ENCODE measurements at places on chromosomes 2 and 18. TPM values are rescaled to one million over a fixed set of nuclear protein-coding genes. Genes with fewer than 3 reads are reported as not detected.

- H3K4me3 ChIP-seq, result no peak overlapping the region
- H3K27me3 ChIP-seq, result no peaks in the 10 kb centered on the region
- H3K4me1 ChIP-seq, result peaks cover 42% of the 10 kb centered on the region
- H3K36me3 ChIP-seq, result peaks cover 15% of the 10 kb centered on the region
- no peak for DNase-seq
- H3K27ac ChIP-seq, result no peak overlapping the region
Measured at GRCh38 chr2:127520424-127520823, 5.9 kb downstream of the IWS1 start.

DNA sequence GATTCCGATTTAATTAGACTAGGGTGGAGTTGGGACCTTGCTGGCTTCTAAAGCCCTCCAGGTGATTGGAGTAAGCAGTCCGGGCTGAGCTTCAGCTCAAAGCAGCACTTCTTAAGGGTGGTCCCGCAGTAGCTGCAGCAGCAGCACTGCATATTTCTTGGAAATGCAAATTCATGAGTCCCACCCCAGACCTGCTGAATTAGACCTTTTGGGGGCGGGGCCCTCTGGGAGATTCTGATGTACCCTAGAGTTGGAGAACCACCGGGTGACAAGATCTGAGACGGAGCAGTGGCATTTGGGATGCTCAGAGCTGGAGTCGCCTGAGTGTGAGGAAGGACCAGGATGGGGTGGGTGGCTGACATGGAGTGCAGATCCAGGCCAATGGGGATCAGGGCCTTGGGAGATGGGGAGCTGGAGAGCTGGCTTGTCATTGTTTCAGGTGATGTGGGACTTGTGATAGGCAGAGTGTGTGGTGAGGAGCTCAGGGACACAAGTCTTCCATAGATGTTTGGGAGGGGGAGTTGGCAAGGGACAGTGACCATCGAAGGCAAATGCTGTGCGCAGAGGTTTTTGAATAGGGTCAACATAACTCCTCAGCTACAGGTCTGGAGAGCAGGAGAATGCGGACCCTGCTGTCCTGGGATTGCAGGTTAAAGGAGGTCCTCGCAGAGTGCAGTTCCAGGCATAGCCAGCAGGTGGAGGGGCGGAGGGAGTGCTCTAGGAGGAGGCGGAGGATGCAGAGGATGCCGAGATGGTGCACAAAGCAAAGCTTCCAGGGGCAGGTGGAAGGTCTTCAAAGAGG, 130.9 kb upstream of the RAB12 start:
- H3K4me1 ChIP-seq, result no peaks in the 10 kb centered on the region
- no peaks in the 10 kb centered on the region for H3K27me3 ChIP-seq
- H3K36me3 ChIP-seq, result no peaks in the 10 kb centered on the region
- H3K27ac ChIP-seq, result no peak overlapping the region
- DNase-seq, result peak; percentile 88
- H3K4me3 ChIP-seq, result no peak overlapping the region

GRCh38 chr2:58851598-58851997, 610.5 kb upstream of the FANCL start:
- H3K4me1 ChIP-seq, result no peaks in the 10 kb centered on the region
- DNase-seq, result no peak
- no peaks in the 10 kb centered on the region for H3K27me3 ChIP-seq
- no peaks in the 10 kb centered on the region for H3K36me3 ChIP-seq

GRCh38 chr18:33923980-33924379, 300.7 kb downstream of the NOL4 start:
- H3K27me3 ChIP-seq, result no peaks in the 10 kb centered on the region
- H3K36me3 ChIP-seq, result no peaks in the 10 kb centered on the region
- no peak for DNase-seq
- no peak overlapping the region for H3K27ac ChIP-seq

DNA sequence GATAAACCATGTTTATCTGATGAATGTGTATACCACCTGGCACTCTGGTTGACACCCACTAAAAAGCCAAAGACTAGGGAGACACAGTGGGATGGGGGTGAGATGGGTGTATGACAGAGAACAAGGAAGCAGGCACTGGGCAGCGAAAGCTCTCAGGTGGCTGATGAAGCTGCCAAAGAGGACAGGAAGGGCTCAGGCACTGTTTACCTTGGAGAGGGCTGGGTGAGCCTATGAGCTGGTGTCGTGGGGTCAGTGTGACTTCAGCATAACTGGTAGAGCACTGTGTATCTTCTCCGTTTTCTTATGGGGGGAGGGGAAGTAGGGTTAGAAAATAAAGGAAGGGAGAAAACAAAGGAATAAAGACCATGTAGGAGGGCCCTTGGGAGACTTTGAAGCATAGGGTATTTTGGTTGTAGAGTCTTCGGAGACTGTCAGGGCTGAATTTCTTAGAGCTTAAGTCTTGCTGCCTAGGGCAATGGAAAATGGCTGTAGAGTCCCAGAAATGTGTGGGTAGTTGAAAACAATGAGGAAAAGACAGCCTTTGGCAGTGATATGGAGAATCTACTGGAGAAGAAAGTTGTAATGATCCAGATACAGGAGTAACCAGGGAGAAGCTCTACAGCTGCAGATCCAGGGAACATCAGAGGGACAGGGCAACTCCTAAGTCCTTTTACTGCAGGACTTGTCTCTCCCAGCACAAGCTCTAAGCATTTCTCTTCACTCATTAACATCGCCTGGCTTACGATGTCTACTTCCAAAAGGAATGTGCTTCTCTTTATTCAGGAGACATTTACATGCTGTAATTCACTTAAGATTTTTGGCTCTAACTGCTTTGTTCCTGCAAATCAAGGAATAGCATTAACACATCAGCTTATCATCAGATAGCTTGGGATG, 120.0 kb downstream of the AQP4 start:
- DNase-seq, result no peak
- no peaks in the 10 kb centered on the region for H3K36me3 ChIP-seq

DNA sequence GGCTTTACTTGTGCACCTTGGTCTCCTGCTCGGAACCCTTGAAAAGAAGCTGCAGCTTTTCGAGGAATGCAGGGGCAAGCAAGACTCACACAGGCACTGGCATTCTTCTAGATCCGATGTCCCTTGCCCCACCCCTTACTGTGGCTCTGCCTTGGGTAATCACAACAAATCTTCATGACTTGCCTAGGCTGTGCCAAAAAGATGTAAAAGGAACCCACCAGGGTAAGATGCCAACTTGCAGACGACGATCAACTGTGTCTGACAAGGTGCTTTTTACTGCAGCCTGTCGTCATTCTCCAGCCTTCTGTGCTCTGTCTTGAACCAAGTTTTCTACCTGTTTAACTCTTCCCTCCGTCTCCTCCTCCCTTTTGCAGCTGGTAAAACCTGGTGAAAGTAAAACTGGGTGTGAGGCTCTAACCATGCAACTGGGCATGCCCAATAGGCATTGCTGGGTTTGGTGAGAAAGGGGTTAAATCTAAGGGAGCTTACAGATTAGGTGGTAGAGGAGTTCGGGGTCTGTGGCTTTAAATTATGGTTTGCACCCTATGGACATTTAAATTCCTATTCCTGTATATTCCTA, 909 bp upstream of the NRXN1 start:
- no peak overlapping the region for H3K4me3 ChIP-seq
- peaks cover 23% of the 10 kb centered on the region for H3K27me3 ChIP-seq

DNA sequence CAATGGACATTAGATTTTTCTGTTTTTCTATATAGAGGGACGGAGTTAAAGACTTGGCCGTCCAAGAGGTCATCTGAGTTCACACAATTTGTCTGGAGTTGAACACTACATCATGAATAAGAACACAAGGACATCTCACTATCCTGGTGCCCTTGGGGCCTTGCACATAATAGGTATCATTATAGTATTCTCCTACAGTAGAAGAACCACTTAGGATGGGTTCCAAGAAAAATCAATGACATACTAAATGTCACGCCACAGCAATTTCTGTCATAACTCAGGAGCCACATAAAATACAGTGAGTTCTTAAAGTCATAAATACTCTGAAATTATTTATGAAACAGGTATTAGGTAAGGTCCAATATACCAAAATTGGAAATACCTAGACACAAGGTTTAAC, 154.4 kb downstream of the NCKAP5 start:
- DNase-seq, result no peak
- no peaks in the 10 kb centered on the region for H3K27me3 ChIP-seq
- H3K4me3 ChIP-seq, result no peak overlapping the region
- H3K36me3 ChIP-seq, result no peaks in the 10 kb centered on the region
- H3K27ac ChIP-seq, result no peak overlapping the region

DNA sequence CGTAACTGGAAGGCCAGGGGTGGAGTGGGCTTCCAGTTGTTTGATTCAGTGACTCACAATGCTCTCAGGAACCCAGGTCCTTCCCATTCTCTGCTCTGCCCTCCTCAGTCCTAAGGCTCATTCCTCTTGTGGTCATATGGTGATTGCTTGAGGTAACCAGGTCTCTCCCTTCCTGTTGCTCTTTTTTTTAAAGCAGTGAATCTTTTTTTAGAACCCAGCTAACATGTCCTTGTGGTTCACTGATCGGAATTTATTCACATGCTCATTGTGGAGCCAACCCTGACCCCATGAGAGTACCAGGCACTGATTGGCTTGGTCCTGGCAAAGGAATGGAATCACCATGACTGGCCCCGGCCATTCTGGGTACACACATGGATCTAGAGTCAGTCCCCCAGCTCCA, 7.4 kb downstream of the THNSL2 start:
- no peaks in the 10 kb centered on the region for H3K4me1 ChIP-seq
- no peak overlapping the region for H3K4me3 ChIP-seq
- H3K27me3 ChIP-seq, result no peaks in the 10 kb centered on the region
- no peak overlapping the region for H3K27ac ChIP-seq

GRCh38 chr2:118050974-118051373, 37.1 kb upstream of the CCDC93 start:
- H3K27me3 ChIP-seq, result peaks cover 21% of the 10 kb centered on the region
- H3K4me3 ChIP-seq, result no peak overlapping the region
- DNase-seq, result no peak

DNA sequence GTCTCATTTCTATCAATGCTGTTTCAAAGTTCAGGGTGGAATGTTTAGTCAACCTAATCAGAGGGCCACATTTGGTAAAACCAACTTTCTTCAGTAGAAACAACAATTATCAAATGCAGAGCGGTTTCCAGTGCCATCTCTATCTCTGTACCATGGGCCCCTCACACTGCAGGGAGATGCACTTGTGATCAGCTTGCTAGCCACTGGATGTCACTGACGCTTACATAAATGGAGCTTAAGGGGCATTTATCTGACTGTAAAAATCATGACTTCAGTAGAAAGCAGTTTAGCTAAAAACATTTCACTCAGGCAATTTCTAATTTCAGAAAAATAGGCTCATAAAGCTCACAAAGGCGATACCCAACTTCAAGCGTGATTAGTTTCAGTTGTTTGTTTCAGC, 678.0 kb downstream of the ZEB2 start:
- H3K4me3 ChIP-seq, result no peak overlapping the region
- H3K4me1 ChIP-seq, result no peaks in the 10 kb centered on the region
- no peak for DNase-seq
- no peak overlapping the region for H3K27ac ChIP-seq
- H3K36me3 ChIP-seq, result no peaks in the 10 kb centered on the region

DNA sequence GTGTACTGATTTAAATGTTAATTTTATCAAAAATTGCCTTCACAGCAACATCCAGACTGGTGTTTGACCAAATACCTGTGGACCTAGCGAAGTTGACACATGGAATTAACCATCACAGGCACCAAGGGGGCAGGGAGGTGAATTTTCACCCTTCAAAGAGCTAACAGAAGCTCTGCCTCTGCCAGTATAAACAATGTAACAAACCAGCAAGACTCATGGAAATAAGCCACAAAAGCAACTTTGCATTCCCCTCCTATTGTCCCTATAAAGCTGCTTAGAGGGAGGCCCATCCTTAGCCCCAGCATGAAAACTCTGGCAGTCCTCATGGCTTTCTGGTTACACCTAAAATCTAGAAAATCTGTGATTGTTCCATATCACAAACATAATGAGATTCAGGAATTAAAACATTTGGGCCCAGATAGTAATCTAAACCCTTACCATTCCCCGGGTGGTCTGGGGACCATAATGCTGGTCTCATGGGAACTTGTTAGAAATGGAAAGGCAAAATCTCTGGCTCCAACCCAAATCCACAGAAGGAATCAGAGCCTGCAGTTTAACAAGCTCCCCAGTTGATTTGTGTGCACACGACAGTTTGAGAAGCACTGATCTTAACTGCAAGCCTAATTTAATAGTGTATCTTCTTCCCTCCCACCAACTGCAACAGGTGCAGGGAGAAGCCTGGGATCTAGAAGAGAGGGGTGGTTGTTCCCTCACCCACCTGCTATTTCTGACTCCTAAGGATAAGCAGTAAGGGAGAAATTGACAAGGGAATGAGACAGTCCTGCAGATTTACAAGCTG, 23.1 kb downstream of the SERPINB11 start:
- H3K4me3 ChIP-seq, result no peak overlapping the region
- no peaks in the 10 kb centered on the region for H3K4me1 ChIP-seq
- no peaks in the 10 kb centered on the region for H3K36me3 ChIP-seq
- H3K27me3 ChIP-seq, result no peaks in the 10 kb centered on the region
- no peak for DNase-seq

GRCh38 chr2:78011251-78011650, 489.1 kb upstream of the LRRTM4 start:
- H3K4me3 ChIP-seq, result no peak overlapping the region
- H3K27me3 ChIP-seq, result no peaks in the 10 kb centered on the region
- no peak overlapping the region for H3K27ac ChIP-seq

The CNTNAP5 gene
- not detected for total RNA-seq

The TCF23 gene
- 1.8 TPM for total RNA-seq

The FAM237A gene
- total RNA-seq, result not detected
